ENCODE measurements at places on chromosomes 5 and 9.

DNA sequence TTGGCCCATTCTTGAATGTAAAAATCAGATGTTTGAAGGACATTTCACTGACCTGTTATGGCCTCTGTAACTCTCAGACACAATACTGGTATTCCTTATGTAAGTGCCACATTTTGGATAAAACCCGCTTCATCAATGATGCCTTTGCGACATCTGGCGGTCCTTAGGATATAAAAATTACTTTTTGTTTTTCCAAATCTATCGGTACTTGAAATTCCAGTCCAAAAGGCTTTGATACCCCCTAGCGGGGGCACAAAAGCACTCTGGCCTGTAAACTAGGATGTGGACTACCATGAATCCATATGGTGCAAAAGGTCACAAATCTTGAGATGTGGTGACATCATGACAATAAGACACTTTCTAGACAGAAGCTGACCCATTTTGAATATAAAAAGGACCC lies 291.8 kb downstream of the KIAA0825 start:
- no peak for DNase-seq

GRCh38 chr9:19901586-19901985 lies 112.7 kb upstream of the SLC24A2 start:
- no peak for DNase-seq

- no peak for DNase-seq
These were observed 103.5 kb upstream of the IQGAP2 start for GRCh38 chr5:76299592-76299991.

DNA sequence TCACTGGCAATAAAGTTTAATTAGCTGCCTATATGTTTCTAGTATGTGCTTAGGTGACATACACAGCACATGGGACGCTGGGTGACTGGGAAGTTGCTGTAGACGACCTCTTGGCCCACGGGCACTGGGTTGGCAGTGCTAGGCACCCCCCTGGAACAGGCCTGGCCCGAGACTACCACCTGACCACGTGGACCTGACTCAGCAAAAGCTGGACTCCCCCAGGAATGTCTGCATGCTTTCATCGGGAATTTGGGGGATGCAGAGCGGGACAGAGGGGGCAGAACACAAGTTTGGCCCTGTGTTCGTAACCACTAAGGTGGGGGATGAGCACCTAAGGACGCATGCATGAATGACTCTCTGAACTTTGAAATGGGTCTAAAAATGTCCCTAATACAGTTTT lies 16.6 kb upstream of the INPP5E start:
- no peak for DNase-seq

- no peak for DNase-seq
These were observed 67.2 kb downstream of the FGF18 start for GRCh38 chr5:171486613-171487012.

GRCh38 chr5:107653685-107654084 lies 17.1 kb downstream of the EFNA5 start:
- DNase-seq, result no peak

DNA sequence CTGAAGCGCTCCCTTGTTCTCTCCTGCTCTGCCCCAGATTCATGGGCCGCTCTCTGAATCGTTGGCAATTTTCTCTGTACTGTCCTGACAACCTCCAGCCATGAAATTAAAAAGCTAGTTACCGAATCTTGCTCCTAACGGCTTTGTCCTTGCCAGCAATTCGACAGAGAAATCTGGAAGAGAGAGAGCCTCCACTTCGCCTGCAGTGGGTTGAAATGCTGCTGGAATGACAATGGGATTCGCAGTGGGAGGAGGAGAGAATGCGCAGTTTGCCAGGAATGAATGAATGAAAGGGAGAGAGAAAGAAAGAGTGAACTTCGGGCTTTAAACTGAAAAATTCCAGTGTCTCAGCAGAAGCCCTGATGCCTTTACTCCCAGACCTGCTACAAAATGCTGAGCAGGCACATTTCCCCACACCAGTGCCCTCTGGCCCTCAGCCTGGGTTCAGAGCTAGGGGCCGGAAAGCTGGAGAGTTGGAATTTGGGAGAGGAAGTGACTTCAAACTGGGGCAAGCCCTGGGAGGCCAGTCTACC lies 11.5 kb upstream of the BOD1 start:
- DNase-seq, result no peak

DNA sequence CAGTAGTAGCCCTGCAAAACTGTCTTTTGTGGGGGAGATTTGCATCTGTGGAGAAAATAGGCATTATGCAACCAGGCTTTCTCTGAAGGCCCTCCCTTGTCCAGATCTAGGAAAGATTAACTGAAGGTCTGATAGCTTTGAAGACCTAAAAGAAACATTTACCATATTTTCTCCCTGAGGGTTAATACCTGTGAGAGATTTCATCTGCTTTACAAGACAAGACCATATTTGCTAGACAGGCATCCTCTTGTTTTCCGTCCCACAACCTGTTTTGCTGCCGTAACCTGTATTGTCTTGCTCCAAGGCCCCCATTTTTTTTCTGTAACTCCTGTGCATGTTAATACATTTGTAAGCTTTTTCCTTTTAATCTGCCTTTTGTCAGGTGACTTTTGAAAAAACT lies 1985.2 kb upstream of the CDH9 start:
- no peak for DNase-seq
